ENCODE measurements at places on chromosomes 3 and 15.

DNA sequence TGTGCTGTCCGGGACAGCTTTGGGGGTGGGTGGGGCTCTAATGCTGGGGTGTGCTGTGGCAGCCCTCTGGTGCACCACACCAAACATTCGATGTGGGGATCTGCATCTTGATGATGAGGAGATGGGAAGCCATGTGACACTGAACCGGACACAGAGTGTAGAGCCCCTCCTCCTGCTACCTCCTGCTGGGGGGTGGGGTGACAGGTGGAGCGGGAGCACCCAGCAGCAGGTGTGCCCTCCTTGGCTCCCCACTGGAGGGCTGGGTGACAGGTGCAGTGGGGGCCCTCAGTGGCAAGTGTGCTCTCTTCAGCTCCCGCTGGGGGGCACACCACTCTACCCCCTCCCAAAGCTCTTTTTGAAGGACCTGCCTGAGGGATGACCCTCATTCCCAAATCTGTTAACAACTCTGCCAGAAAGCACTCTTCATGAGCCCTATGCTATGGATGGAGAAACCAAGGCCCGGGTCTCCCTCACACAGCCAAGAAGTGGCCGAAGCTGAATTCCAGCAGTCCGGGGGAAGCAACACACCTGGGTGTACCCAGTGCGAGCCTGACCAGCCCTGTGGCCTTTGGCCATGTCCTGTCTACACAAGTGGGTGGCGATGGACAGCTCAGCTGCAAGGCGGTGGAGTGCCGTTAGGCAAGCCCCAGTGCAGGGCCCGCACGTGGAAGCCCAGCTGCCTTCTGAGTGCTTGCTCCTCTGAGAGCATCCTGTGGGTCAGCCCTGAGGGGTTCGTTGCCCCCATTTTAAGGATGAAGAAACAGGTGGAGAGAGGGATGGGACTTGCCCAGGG, 609 bp upstream of the UROC1 start:
- DNase-seq = no peak

DNA sequence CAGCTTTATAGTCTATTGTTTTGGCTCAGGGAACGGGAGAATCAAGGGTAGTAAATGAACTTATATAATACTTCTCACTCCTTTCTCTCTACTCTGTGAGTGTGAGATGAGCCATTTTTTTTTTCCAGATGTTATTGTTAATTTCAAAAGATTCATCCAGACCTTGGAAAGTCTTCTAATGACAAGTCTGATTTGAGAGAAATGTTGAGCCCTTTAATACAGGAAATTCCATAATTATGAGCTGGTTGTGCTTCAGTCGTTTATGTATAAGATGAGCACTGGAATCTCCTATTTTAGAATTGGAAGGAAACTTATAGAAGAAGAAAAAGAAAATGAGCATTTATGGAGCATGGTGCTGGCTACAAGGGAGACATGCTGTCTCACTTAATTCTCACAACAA, 92.0 kb downstream of the FBN1 start:
- DNase-seq = no peak

- DNase-seq = no peak
These were observed 187.5 kb downstream of the SPATA16 start for GRCh38 chr3:172953571-172953970.

GRCh38 chr3:86948822-86949221, 42.1 kb downstream of the VGLL3 start:
- DNase-seq = no peak

DNA sequence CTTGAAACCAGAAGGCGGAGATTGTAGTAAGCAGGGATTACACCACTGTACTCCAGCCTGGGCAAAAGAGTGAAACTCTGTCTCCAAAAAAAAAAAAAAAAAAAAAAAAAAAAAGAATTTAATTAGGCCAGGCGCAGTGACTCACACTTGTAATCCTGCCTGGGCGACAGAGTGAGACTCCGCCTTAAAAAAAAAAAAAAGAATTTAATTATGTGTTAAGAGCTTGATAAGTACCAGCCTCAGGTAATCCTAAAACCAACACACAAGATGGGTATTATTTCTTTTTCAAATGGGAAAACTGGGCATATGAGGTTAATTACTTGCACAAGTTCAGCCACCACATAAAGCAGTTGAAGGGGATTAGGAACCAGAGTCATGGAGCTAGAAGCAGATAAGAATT, 49.0 kb downstream of the PBRM1 start:
- DNase-seq = no peak

DNA sequence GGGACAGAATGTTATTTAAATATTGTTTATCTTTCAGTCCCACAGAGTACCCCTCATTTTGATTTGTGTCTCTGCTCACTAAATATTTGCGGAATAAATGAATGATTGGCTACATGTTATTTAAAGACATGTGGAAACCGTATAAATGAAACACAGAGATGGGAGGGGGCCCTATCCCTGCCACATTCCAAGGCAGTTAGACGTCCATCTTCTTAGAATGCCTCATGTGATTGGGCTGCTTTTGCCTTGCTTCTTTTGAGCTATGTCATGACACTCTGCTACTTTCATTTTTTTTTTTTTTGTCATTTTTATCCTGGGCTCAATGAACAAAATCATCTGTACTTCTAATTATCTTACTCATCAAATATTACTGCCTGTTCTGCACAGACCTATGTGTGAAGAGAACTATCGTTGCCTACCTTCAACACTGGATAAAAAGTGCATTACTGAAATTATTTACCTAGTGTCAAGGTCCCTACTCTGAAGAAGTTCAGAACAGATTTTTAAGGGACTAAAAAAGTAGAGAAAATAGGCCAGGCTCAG, 83.9 kb upstream of the FAM98B start:
- DNase-seq = no peak

- peak; percentile 63 for DNase-seq
These were observed 6.1 kb upstream of the DUSP7 start for GRCh38 chr3:52062505-52062904.

DNA sequence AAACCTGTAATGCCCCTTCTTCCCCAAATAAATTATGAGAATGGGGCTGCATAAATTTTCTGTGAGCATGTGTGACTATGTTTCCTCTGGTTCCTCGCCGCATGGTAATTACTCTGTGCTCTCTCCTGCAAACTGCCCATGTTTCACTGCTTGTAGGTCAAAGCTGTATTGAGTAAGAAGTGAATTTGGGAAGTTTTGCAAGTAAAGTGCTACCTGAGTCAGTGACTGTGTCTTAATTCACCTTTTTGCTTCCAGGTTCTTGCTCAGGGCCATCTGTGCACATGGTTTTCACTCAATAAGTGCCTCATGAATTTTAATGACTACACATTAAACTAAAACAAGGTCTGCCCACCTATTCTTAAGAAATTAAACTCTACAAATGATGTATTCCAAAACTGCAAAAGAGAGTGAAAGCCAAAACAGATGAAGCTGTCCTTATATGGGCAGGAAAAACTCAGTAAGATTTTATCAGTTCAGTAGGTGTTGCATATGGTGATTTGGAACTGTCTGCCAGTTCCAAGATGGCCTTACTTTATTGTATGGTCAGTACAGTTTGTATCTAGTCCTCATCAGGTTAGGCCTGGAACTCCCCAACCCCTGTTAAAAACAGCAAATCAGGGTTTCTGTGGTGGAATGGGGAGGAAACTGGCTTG, 100.0 kb downstream of the LPP start:
- no peak for DNase-seq

GRCh38 chr3:138047596-138048158, 37.7 kb downstream of the CLDN18 start:
- no peak for DNase-seq

DNA sequence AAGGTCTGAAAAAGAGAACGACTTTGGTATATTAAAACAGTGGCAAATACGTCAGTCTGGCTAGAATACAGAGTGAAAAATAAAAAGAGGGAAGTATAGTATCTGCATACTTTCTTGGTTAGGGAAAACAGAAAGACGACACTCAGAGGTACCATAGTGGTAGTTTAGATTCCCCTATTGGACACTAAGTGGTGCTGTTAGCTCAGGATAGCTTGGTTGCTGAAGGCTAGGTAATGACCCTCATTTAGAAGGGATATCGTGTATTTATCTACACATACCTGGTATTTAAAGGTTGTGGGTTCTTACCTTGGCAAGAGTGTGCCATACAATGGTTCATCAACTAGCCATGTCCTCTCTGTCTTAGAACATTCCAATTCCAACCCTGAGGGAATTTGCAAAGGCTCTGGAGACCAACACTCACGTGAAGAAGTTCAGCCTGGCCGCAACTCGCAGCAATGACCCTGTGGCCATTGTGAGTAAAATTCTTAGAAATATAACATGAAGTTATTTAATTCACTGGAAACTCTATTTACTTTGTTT, 31.0 kb downstream of the TMOD2 start:
- no peak for DNase-seq

GRCh38 chr3:48157202-48157840, 30.9 kb downstream of the CDC25A start:
- DNase-seq = no peak

DNA sequence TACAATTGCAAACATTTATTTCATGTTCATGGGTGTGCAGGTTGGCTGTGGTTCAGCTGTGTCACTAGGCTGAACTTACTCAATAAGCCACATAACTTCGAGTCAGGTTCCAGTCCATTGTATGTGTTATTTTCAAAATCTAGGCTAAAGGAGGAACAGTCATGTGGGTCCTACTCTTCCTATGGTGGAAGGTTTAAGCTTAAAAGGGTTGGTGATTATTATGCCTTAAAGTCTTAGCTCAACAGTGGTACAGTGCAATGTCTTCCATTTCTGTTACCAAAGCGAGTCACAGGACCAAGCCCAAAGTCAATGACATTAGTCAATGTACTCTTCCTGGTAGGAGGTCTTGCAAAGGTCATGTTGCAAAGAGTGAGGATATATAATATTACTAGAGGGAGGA, 78.2 kb downstream of the ATG7 start:
- no peak for DNase-seq

GRCh38 chr15:51759557-51760070, 8.2 kb downstream of the TMOD2 start:
- no peak for DNase-seq

GRCh38 chr3:141594357-141594756, 107.5 kb downstream of the RASA2 start:
- DNase-seq = no peak

GRCh38 chr15:36585774-36586173, 6.3 kb downstream of the CDIN1 start:
- DNase-seq = no peak

DNA sequence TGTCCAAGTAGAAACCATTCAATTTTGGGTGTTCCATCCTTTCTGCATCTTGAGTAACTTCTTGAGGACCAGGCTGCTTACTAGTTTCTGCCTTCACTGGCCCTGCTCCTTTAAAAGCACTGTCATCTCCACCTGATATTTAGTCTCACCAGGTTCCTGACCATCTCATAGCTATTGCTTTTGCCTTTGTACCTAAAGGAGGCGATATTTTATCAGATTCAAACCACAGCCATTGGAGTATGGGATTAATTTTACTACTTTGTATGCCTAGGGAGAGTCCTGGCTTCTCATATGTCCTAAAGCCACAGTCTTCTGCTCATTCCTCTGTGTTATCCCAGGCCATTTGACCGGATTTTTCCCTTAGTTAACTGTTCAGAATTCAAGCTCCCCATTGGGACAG, 51.8 kb upstream of the RFX7 start:
- no peak for DNase-seq

DNA sequence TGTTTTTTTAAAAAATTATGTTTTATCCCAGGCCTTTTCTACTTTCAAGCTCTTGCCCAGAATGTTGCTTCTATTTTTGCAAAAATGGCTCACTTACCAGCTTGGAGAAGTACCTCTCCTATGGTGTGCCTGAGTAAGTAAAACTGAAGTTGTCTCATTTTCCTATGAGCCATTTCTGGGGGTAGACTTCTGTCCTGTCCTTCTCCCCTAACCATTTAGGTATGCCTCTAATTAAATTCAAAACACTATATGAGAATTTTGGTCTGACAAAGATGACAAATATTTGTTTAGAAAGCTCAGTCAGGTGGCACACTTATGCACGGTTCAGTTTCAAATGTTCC, 282.5 kb upstream of the ICE2 start:
- DNase-seq = no peak

GRCh38 chr15:39797407-39797806, 14.8 kb upstream of the FSIP1 start:
- no peak for DNase-seq

DNA sequence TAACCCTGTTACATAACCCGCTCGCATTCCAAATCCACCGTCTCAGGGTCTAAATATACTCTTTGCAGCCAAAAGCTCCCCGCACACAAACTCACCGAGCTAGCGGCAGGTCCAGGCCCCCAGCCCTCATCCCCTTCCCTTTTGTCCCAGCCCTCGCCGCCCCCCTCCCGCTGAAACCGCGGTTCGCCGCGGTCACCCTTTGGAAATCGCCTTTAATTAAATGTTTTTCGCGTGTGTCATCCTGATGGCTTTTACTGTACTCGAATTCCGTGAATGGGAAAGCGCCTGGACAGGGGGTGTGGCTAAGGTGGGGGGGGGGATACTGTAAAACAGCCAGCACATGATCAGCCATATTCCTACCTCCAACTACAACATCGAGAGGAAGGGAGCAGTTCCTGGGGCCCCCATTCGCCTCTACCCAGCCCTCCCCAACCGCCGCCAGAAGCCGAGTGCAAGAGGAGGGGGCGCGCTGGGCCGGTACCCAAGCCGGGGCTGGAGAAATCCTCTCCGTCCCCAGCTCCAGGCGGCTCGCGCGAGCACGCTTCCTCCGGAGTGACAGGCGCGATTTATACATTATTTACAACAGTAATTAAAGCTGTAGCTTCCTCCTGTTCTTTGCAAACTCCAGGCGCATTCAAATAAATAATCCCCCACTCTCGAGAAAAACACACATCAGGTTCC, 1.7 kb downstream of the RORA start:
- DNase-seq = no peak

GRCh38 chr3:192928720-192929119, 11.1 kb upstream of the MB21D2 start:
- DNase-seq = no peak

DNA sequence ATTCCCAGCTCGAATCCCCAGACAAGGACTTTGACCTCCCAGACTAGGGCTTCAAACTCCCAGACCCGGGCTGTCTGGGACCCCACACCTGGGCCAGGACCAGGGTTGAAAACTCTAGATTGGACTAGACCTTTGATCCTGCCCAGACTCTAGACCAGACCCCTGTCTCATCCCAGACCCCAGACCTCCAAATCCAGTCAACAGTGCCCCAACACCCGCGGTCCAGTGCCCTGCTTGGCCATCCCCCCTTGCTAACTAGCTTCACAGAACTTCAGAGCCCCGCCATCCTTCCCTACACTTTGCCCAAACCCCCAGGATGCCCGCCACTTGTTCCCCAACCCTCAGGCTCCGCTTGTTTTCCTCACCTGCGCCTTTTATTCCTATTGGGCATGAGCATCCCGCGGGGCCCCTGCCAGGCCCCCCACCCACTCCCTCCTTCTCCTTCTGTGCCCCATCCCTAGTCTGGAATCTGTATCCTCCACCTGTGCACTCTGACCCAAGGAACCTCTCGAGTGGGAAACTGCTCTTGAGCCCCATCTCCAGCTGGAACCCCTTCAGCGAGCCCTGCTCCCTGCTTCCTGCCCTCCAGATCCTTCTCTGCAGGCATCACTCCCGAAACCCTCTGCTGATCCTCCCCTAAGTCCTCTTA, 604 bp downstream of the GNAI2 start:
- DNase-seq = no peak

All from ascending aorta (tissue), 2 donors.